ENCODE measurements at places on chromosomes 3 and 15. TPM values are rescaled to one million over a fixed set of nuclear protein-coding genes. Genes with fewer than 3 reads are reported as not detected.

Gene CLDN11
- polyA plus RNA-seq = 84.9 TPM

Gene IQCH
- 1.8 TPM for polyA plus RNA-seq

Gene KLF15
- 0.14 TPM for polyA plus RNA-seq

Gene CCR5
- polyA plus RNA-seq = not detected

Gene FOXB1
- polyA plus RNA-seq = not detected

Gene NME9
- not detected for polyA plus RNA-seq

Gene ANKRD34C
- not detected for polyA plus RNA-seq

Gene EIF4E3
- 0.79 TPM for polyA plus RNA-seq

Gene RRP9
- 24.6 TPM for polyA plus RNA-seq

Gene IGF2BP2
- polyA plus RNA-seq = 62.5 TPM

Gene SV2B
- not detected for polyA plus RNA-seq

Measured in GM23248 (cell line).